Activated naive CD4-positive, alpha-beta T cell treated with anti-CD3 and anti-CD28 coated beads for 36 hours (primary cell): ENCODE measurements at places on chromosomes 1 and 21.

DNA sequence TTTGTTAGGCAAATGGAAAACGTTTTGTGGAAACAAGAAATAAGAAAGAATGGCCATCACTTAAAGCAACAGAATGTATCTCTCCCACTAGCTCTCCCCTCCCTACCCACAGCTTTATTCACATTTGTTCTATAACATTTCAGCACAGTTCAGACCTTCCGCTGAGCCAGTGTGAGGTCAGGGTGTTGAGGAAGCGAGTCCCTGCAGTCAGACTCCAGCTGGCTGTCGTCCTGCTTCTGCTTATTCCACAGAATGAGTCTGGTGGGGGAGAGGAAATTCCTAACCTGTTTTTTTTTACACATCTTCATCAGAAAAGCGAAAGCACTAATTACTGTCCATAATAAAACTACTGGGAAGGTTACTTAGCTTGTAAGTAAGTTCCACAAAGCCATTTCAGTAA is 39.0 kb downstream of the MRPL39 start:
- no peak for DNase-seq

GRCh38 chr1:16420424-16421118 is 16.7 kb downstream of the SPATA21 start:
- DNase-seq = peak; percentile 87

DNA sequence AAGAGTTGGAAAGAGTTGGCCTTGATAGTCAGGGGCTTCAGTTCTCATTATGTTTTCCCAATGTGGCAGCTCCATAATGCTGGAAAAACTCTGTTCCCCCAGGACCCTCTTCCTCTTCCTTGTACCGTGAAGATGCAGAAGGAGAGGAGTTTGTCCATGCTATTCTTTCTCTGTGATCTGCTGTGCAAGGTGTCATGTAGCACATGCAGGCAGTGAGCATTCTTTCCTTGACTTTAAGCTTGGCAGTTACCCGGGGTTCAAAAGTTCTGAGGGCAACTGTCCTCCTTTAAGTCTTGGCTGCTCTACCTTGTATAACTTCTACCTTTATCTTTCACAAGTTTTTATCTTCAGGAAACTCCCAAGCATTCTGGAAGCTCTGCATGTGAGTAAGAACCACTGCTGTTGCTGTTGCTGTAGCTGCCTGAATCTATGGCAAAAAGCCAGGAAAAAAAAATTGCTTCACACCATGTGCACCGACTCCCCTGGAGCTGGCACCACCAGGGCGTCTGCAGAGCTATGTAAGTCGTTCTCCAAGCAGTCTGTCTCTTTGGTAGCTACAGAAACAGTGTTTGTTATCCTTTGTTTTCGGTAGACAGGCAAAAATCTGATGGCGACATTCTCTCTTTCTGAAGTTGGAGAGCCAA is 42.7 kb upstream of the SLC16A1 start:
- DNase-seq = no peak

GRCh38 chr1:5649166-5649551 is 343.1 kb downstream of the NPHP4 start:
- DNase-seq = no peak

DNA sequence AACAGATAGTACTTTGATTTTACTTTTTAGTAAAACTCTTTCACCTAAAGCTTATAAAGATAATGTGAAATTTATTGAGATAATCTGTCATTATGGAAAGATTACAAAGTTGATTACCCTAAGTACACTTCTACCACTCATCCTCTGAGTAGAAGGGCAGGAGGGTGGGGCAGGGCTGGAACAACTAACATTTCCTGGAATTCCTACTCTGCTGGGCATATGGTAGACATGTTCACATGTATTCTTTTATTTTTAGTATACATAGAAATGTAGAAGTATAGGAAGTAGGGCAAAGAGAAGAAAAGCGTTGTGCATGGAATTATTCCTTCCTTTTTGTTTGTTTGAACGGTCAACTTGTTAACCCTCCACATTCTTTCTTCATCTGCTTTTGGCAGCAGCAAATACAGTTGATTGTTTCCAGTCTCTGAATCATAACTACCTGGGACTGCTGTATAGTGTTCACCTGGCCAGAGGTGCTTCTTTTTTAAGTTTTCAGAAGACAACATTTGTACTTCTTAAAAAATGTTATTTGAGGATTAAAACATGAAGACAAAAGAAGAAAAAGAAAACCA is 85.1 kb downstream of the POU2F1 start:
- no peak for DNase-seq

- DNase-seq = no peak
Measured at GRCh38 chr1:85578321-85579295, 2.0 kb upstream of the CCN1 start.

DNA sequence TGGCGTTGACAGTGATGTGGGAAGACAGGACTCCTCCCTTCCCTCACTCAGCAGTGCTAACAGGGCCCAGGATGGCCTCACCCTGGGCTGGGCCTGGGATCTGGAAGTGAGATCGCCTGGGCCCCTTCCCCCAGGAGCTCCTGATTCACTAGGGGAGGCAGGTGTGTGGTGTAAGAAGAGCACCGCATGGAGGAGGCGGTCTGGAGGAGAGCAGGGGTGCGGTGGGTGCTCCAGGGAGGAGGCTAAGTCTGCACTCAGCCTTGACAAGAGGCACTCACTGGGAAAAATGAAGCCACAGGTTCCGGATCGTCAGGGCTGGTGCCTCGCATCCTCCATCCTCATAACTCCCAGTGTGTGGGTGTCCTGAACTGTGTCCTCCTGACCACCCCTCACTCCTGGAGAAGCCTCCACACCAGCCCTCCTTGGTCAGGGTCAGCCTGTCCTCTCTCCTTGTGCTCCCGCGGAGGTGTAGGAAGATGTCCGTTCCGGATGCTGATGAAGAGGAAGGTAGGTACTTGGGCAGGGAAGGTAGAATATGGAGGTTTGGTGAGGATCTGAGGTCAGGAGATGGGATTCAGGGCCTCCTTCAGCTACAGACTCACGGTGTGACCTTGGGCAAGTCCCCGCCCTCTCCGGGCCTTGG is 142.1 kb upstream of the WNT4 start:
- DNase-seq = no peak

DNA sequence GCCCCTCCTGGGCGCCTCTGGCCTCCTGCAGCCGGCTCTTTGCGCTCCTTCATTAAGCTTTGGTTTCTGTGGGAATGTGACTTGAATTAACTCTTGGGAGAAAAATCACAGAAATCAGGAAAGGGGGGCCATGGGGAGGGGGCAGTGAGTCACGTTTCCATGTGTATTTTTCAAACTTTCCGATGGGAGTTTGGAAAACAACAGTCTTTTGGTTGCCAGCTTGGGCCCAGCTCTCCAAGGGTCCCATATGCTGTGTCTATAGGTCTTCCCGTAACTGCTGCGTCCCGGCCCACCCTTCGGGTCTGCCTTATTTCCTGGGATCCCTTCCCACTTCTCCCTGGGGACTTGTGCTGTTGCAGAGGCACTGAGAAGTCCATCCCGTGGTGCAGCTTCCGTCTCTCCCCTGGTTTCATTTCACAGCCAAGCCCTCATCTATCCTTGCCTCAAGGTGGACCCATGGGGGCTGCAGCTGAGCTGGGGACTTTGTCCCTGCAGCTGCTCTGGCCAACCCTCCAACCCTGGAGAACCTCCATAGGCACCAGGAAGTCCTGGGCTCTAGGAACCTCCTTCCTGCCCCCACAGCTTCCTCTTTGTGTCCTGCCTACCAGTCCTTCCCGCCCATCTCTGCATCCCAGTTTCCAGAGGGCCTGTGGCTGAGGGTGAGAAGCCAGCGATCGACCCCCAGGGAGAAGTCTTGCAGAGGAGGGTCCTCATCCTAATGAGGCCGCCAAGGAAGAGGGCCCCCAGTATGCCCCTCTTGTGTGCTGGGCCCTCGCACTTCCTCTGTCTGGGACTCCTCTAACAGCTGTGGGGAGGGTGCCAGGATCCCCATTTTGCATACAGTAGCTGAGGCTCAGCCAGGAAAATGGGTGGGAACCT is 11.6 kb upstream of the LMNA start:
- DNase-seq = no peak

DNA sequence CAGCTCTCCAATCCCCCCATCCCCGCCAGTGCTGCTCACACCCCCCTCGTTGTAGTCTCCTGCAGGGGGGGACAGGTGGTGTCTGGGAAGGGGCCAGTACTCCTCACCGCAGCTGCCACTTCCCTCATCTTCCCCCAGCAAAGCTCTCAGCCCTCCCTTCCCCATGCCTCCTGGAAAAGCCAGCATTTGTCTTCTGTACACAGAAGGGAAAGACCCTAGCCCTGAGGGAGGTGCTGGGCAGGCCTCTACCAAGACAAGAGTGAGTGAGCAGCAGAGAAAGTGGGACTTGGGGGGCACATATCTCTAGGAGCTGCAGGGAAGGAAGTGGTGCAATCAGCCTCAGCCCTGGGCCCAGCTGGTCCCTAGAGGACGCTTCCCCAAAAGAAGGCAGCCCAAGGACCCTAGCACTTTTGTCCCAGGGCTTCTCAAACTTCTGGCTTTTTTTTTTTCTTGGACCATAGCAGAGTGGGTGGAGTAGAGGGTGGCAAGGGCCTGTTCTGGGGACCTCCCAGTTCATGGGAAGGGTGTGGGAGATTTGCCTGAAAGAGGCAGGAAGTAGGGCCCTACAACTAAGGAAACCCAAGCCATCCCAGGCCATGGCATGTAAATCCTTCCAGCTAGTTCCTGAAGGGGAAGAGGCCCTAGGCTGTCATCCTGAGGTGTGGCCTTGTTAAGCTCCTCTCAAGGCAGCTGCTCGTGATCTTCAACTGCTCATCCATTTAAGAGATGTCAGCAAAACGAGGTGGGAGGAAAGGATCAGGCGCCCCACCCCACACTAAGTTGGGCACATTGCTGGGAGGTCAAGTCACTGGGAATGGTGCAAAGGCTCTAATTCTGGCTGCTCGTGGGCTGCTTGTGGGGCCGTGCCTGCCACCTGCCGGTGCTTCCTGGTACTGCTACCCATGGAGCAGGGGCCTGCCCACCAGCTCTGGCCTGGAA is 12.6 kb downstream of the ZC3H12A start:
- DNase-seq = peak; percentile 83

GRCh38 chr1:232798920-232799319 is 6.3 kb upstream of the MAP10 start:
- DNase-seq = no peak
